ENCODE measurements at places on chromosomes 11 and 22. TPM values are rescaled to one million over a fixed set of nuclear protein-coding genes. Genes with fewer than 3 reads are reported as not detected.

- DNase-seq, result no peak
Measured at GRCh38 chr11:122634501-122634900, 21.0 kb upstream of the UBASH3B start.

DNA sequence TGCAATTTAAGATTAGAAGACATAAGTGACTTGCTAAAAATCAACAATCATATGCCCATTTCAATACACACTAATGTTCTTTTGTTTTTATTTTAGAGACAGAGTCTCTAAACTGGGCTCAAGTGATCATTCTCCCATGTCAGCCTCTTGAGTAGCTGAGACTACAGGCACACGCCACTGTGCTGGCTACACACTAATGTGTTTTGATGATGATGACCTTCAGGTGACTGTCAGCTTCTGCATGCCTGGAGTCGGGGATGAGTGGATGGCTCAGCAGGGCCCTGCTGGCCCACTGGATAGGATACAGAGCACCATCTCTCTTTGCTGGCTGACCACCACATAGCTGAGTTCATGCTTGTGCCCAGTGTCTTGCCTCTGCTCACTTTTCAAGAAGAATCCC, 27.0 kb upstream of the POU2AF1 start:
- no peak for DNase-seq

DNA sequence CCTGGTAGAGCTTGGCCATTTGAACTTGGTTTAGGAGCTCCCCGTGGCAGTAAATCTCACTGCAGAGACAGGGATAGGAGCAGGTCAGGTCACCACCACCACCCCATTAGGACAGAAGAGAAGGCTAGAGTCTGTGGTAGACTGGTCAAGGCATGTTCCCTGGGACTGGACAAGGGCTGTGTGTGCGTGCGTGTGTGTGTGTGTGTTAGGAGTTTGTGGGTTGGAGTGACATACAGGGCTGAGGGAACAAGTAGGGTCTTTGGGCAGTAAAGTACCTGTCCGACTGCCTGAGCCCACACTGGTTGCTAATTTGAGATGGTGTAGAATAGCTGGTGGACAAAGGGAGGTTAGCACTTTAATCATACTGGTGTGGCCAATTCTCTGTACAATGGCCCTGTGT, 16.1 kb downstream of the TREH start:
- DNase-seq, result no peak

GRCh38 chr11:8601376-8602133, 7.5 kb upstream of the STK33 start:
- DNase-seq, result no peak

DNA sequence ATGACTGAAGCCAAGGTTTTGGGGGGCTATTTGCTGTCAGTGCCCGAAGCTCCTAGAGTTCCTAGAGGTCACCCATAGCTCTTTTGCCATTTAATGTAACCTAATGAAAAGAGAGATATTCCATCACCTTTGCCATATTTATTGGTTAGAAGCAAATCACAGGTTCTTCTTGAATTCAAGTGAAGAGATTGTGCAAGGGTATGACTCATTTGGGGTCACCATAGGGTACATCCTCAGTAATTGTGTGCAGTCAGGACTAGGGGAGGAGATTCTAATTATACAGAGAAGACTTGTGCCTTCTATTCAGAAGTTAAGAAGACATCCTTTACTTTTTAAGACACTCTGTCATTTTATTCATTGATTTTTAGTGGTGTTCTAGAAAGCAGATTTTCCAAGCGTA, 6.9 kb upstream of the PRAME start:
- DNase-seq, result no peak

The KRTAP5-4 gene
- total RNA-seq, result not detected

- no peak for DNase-seq
Measured at GRCh38 chr11:102347462-102348370, 702 bp downstream of the BIRC2 start.

The WNT11 gene
- 3.7 TPM for total RNA-seq

- DNase-seq, result no peak
Measured at GRCh38 chr11:134756811-134757540, 344.9 kb upstream of the B3GAT1 start.

- DNase-seq, result no peak
Measured at GRCh38 chr11:135008001-135008405, 596.0 kb upstream of the B3GAT1 start.

The MOV10L1 gene
- total RNA-seq, result not detected

DNA sequence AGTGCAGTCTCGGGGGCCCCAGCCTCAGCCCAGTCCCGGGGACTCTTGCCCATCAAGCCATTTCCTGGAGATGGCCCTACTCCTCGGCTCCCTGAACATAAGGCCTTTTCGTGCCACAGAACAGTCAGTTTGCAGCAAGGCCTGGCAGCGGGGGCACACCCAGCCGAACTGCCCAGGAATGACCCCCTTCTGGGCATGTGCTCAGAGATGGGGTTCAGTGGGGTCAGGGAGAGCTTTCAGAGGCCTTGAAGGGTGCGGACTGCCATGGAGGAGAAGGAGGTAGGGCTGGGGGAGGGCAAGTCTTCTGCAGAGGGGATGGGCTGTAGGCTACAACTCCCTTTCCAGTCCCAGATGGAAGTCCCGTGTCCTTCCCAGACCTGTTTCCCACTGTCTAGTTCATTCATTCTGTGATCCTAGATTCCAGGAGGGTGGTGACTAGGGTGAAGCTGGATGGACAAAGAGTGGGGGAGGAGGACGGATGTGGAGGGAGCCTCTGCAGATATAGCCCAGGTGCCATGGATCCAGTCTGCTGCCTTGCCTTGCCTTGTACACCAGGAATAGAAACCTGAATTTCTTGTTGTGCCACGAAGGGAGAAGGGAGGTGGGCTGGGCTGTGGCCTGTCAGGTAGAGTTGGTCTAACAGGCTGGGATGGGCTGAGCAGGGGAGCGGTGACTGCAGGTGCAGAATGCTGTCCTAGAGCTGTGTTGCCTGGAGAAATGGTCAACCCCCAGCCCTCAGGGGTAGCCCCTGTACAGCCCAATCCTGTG, 14.2 kb upstream of the OMP start:
- DNase-seq, result no peak

DNA sequence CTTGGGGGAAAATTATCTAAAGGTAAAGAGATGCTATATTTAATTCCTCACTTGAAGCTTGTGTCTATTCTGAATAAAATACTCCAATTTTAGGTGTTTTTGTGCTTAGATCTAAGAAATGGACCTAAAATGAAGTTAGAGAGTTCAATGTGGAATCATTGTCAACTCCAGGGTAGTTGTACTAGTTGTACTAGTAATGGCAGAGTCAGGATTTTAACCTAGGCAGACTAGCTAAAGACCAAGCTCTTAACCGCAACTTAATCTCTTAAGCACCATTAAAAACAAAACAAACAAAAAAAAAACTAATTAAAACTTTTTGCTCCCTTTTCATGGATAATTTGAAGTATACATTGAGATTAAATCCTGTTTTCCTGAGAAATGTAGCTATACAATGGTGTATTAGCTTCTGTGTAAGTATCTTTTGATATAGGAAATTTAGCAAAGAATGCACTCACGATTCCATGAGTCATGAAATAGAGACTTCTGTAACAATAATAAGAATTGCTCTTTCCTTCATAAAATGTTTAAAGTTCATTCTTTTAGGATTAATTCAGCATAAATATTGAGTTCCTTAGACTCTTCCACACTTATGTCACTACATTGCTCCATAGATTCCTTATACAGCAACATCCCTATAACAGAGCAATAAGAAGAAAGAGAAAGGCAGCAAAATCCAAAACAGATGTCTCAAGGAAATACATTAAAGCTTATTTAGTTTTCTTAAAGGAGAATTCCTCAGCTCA, 26.5 kb upstream of the SOX6 start:
- no peak for DNase-seq

- DNase-seq, result no peak
Measured at GRCh38 chr11:121931748-121932352, 184.2 kb downstream of the BLID start.

DNA sequence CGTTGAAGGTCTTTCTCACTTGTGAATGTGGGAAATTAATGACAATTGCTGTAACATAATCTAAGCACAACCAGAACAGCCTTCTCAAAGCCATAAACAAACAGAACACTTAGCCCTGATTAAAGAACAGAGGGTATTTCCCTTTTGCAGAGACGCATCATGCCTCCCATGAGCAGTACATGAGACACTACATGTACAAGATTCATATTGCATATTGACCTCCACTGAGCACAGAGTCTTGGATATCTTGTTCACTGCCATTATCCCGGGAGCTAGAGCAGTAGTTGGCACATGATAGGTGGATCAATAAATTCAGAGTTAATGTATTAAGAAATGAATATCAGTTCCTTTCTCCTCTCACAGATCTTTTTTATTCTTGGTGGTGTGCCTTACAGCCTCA, 1194.3 kb upstream of the TENM4 start:
- DNase-seq, result no peak

DNA sequence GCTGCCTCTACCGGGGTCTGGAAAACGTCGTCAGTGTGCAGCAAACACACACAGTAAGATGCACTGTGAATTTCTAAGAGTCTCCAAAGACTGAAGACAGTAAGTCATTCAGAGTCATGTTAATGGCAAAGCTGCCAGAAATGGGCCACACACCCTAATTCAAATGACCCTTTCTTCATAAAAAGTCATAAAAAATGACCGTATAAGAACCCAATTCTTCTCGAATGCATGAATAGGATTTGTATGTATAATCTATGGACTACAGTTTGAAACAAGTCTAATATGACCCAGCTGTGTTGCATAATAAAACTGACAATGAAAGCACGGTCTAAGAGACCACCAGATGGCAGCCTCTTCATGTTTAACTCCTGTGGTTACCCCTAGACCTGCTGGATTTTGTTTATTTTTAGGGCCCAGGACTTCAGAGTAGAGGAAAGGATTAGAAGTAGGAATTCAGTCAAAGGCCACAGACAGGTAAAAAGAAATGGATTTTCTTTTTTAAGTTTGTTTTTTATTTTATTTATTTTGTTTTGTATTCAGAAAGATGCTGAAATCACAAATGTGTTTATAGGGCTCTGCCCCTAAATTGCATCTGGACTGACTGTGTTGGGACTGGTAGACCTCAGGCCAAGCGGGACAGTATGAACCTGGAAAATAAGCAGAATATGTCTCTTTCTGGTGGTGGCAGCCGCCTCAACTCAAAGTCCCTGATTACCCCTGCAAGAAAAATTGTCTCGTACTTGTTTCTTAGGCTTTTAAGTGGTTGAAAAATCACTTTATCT, 32.1 kb upstream of the SLC5A12 start:
- peak; percentile 37 for DNase-seq

DNA sequence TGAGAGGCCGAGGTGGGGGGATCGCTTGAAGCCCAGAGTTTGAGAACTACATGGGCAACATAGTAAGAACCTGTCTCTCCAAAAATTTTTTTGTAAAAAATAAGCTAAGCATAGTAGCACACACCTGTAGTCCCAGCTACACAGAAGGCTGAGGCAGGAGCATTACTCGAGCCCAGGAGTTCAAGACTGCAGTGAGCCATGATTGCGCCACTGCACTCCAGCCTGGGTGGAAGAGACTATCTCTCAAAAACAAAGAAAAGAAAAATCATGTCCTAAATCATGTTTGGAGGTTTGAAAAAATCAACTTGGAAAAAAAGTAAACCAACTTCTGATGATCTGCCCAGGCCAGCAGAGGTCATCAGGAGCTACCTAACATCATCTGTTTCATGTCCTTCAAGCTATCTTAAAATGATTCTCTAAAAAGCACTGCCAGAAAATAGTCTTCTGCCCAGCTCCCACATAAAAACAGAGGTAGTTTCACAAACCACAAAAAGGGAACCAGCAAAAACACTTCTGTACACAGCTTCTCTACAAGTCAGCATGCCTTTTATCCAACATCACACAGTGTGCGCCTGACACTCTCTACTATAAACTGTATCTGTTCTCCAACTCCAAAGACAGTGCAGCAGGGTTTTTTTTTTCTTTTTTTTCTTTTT, 165.0 kb downstream of the SOX6 start:
- peak; percentile 2 for DNase-seq

GRCh38 chr11:35771722-35772121, 109.1 kb downstream of the TRIM44 start:
- DNase-seq, result no peak

The ARL14EP gene
- total RNA-seq, result 16.8 TPM

The MMP27 gene
- not detected for total RNA-seq

The RTN4RL2 gene
- total RNA-seq, result not detected

The ARHGEF17 gene
- total RNA-seq, result 6.0 TPM

DNA sequence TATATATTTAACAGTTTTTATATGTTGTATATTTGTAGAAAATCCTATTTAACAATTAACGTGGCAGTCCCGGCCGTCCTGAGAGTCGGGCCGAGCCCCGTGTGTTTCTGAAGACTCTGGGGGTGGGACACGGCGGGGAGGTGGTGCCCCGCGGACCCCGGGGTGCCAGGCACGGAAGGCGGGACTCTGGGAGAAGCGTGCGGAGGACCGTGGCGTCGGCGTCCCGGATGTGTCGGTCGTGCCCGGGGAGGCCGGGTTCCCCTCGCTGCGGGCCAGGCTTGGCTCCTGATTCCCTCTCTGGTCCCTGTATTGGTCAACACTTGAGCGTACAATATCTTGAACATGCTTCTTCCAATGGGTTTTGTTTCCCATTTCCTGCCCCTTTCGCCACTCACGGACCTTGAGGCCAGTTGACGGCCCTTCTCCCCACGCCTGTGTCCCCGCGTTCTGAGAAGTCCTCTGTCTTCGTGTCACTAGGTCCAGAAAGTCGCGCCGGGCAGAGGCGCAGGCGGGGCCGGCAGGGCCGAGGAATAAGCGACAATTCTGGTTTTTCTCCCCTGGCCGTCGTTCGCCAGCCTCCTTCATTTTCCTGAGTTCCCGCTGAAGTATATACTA, 1076.7 kb downstream of the BRD1 start:
- DNase-seq, result no peak

The ANKK1 gene
- not detected for total RNA-seq

The SLN gene
- not detected for total RNA-seq

DNA sequence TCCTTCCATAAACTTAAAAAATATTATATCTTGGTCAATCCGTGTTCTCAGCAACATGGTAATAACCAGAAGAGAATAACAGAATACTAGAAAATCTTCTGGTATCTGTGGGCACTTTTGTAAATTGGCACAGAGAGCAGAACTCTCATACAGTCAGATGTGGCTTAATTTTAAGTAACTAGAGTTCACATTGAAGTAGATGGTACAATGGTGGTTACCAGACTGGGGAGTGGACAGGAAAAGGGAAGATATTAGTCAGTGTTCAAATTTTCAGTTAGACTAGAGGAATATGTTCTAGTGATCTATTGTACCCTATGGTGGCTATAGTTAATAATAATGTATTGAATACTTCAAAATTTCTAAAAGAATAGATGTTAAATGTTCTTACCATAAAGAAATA, 6.9 kb downstream of the OR52H1 start:
- DNase-seq, result no peak

Data from Caki2 (cell line).